CD8-positive, alpha-beta T cell (primary cell): ENCODE measurements at places on chromosomes 7 and 10. TPM values are rescaled to one million over a fixed set of nuclear protein-coding genes. Genes with fewer than 3 reads are reported as not detected.
A peak's percentile ranks its signal among the peaks of the same experiment; 100 is the strongest.

GRCh38 chr7:153247926-153248325, 488.4 kb downstream of the ACTR3B start:
- DNase-seq: no peak

- no peak for DNase-seq
Measured at GRCh38 chr7:92255308-92255707, 9.5 kb downstream of the ANKIB1 start.

The PIK3CG gene
- 30.8 TPM for total RNA-seq

GRCh38 chr7:55951637-55952351, at the start of gene MRPS17:
MRPS17 (plus strand) TSS chr7:55951877; CDS start chr7:55953196, 1,319 bp downstream.
- DNase-seq: peak; percentile 96

The BHLHA15 gene
- total RNA-seq: not detected

DNA sequence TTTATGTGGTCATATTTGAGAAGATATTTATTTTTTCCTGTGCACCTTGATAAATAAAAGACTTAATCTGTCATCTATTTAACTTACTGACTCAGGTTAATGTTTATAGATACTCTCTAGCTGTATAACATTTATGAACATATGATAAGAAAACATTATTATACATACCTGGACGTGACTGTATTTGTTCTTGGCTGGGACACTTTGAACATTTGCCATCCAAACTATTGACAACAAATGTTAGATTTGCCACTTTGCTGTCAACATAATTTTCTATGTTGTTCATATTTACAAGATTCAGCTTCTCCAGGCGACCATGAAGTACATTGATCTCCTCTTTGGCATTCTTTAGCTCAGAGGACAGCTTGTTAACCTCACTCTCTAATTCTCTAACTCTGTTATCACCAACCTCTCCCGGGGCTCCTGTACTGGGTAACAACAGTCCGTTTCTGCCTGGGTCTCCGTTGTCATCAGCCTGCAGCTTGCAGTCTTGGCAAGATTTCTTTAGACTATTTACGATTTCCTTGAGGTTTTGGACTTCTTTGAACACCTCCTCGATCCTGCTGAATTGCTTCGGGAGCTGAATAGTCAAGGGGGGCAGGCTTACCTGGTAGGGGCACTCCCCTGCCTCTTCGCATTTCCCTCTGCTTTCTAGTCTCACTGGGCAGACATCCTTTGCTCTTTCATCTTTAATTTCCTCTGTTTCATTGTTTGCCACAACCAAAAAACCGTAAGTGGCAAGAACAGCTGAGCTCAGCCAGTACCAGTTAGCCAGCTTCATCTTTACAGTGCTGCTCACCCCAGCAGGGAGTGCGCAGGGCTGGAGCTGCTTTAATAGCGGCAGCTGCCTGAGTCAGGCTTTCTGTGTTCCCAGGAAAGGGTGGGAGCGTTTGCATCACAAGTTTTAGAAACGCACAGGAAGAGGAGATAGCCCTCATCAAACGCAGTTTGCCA, at the start of gene FGL2:
Gene FGL2 (minus strand): TSS at position 807 of the 954 bp plus-strand sequence. CDS start 26 bp downstream, at position 781.
- peak; percentile 30 for DNase-seq

DNA sequence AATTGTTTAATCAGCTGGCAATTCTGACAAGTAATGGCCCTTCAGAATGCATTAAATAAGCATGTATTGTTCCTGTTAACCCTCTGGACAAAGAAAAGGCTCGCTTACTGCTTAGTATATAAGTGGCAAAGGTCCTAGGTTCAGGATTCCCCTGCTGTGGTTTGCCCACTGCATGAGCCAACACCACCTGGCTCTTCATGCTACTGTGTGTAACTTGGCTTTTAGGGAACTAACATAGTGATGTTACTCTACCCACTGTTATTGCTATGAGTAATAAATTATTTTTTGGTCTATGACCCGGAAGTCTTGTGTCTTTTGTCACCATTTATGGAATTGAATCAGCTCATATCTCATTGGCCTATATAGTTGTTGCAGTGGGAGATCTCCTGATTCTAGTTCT, 791.7 kb upstream of the PHF14 start:
- DNase-seq: no peak

DNA sequence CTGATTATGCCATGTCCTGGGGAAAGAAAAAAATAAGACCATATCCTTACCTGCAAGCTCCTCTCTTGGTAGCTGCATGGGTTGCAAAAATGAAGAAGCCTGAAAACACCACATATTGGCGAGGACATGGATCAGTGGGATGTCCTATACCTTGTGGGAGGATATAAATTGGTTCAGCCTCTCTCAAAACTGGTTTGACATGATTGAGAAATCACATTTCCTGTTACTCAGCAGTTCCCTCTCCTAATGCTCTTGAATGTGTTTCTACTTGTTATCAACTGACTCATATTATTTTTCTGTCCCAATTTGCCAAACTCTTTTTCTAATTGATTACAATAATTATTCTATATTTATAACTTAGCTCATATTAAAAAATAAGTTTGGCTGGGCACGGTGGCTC, 380.2 kb downstream of the EXOC4 start:
- DNase-seq: no peak

The CALML5 gene
- total RNA-seq: not detected

- no peak for DNase-seq
Measured at GRCh38 chr7:103025341-103025740, 49.3 kb downstream of the FBXL13 start.

GRCh38 chr7:121376979-121377378, 19.1 kb downstream of the FAM3C start:
- no peak for DNase-seq

DNA sequence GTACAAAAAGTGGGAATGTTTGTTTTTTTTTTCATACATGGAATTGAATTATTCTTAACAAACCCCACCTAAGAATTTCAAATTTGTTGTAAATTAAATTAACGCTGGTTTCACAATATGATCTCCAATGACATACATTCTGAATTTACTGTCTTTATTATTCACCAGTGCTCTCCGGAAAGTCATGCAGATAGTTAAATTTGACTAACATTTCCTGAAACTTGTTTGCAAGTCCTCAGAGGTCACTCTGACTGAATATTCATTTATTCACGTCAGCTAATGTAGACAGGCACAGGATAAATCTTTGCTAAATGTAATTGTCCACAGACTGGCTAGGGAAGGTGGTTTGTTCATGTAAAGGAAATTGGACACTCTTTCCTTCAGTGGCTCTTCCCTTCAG, 730.4 kb downstream of the PHTF2 start:
- no peak for DNase-seq

The TAC1 gene
- total RNA-seq: not detected

The MACROH2A2 gene
- total RNA-seq: 2.5 TPM

DNA sequence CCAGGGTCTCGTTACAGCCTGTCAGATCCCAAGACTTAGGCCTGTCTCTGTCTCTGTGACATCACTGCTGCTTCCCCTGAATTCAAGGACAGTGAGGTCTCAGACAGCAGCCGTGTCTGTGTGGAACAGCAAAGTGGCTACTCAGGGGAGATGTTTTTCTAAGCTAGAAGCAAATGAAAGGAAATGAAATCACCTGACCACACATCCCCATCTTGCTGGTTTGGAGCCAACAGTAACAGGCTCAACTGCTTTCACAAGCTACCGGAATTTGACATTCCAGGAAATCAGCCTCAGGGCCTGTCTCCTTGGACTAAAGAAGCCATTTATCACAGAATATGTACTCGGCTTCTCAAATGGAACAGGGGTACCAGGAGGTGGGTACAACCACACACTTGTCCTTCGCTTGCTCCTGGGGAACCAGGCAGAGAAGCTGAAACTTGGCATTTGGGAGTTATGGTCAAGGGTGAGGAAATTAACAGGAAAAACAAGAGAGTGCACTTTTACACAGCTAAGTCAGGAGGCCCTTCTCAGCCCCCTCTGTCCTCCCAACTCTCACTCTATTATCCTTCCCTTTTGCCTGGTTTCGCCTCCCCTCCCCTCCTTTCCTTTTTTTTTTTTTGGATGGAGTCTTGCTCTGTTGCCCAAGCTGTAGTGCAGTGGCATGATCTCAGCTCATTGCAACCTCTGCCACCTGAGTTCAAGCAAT, 73.2 kb downstream of the SPDYE5 start:
- DNase-seq: no peak

GRCh38 chr10:132524443-132525285, 12.9 kb upstream of the INPP5A start:
- DNase-seq: no peak

- peak; percentile 56 for DNase-seq
Measured at GRCh38 chr10:110610308-110610774, 33.8 kb upstream of the RBM20 start.

The GDF2 gene
- total RNA-seq: not detected

The ATP6V0A4 gene
- total RNA-seq: not detected

The PARP12 gene
- total RNA-seq: 70.3 TPM

DNA sequence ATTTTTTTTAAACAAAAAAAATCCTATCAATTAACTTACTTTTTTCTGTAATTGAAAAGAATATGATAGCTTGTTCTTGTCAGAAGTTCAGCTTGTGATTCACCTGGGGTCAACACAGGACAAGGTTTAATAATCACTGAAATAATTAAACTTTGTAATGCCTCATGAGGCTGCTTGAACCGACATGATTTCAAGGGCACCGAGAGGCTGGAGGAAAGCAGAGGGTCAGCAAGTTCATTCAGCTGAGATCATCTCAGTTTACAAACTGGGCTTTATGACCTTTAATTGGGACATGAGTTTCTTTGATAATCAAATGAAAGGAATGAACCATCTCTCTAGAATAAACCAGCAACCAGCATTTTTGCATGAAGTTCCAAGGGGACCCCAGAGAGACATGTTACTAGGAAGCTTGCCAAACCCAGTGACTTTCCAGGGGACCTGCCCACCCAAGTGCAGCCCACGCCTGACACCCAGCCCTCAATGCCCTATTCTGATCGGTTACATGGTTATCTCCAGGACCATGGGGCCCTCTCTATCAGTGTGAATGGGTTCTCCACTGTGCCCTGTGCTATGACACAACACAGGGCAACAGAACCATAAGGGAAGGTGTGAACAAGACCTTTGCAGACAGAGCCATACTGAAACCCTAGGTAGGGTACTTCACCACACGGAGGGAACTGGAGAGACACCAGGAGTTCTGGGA, 7.8 kb upstream of the CYP3A4 start:
- no peak for DNase-seq

GRCh38 chr10:70576803-70577517, 25.6 kb downstream of the PRF1 start:
- no peak for DNase-seq

DNA sequence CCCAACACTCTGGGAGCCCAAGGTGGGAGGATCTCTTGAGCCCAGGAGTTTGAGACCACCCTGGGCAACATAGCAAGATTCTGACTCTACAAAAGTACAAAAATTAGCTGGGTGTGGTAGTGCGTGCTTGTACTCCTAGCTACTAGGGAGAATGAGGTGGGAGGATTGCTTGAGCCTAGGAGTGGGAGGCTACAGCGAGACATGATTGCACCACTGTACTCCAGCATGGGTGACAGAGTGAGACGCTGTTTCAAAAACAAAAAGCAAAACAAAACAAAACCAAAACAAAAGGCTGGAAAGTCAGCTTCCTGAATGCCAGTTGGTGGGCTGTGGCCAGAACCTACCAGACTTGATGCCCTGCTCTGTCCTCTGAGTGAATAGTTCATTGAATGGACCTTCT, 242.8 kb downstream of the PHTF2 start:
- no peak for DNase-seq

- DNase-seq: no peak
Measured at GRCh38 chr10:3137958-3138726, 34.4 kb downstream of the PITRM1 start.

GRCh38 chr10:844552-844951, 87.0 kb downstream of the LARP4B start:
- DNase-seq: no peak

GRCh38 chr7:99235925-99236324, 28.0 kb upstream of the KPNA7 start:
- DNase-seq: no peak

GRCh38 chr10:3955493-3955892, 170.5 kb upstream of the KLF6 start:
- no peak for DNase-seq

GRCh38 chr7:29332875-29333855, 138.6 kb downstream of the CHN2 start:
- DNase-seq: no peak

- DNase-seq: no peak
Measured at GRCh38 chr7:148588670-148589131, 1.9 kb upstream of the C7orf33 start.

- DNase-seq: no peak
Measured at GRCh38 chr7:45239486-45239885, 81.9 kb downstream of the RAMP3 start.

DNA sequence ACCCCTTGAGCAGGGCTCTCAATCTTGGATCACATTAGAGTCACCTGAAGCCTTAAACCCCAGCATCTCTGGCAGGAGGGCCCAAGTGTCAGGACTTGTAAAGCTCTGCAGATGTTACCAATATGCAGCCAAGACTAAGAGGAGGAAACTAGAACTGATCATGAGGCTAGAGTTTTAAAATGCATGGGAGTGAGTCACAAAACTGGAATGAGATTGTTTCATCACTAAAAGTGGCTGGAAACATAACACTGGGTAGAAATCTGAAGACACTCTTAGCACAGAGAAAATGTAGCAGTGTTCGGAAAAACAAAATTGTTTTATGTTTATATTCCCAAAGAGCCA, 63.3 kb upstream of the GHITM start:
- DNase-seq: no peak

The TDRD1 gene
- not detected for total RNA-seq

DNA sequence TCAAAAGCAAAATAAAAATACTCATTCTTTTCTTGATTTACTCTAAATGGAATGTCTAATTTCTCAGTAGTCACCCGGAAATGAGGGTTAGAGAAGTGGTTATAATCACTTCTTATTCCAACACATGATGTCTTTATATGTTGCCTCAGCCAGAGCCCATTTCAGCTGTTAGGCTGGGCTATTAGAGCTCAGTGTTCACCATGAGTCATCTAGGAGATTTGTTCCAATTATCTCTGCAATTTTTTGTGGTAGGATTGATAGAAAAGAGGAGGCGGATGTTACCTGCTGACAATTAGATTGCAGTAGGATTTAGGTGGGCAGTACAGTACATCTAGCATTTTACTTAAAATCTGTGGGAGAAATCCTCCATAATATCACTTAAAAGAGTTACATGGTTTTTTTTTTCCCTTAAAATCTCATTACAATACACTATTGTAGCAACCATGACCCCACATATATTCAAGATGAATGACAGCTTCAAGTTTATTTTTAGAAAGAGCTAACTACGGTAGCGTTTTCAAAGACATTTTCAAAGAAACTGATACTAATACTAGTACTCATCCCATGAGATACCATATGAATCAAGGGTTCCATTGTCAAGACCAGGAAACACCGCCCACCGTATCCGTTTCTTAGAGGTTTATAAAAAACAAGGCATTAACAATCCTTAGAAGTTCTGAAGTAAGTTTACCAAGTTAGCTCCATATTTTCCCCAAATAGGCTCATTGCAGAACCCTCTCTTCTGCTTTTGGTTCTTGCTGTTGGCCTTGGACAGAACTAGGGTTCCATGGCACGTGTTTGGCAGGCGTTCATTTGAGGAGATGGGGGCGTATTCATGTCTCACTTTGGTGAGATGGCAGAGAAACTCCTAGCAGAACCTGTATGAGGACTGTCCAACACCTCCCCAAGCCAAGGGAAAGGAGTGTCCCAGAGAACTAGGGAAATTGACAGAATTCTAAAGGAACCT, 10.4 kb downstream of the CPA2 start:
- no peak for DNase-seq
